ENCODE measurements at places on chromosomes 5 and 9.

DNA sequence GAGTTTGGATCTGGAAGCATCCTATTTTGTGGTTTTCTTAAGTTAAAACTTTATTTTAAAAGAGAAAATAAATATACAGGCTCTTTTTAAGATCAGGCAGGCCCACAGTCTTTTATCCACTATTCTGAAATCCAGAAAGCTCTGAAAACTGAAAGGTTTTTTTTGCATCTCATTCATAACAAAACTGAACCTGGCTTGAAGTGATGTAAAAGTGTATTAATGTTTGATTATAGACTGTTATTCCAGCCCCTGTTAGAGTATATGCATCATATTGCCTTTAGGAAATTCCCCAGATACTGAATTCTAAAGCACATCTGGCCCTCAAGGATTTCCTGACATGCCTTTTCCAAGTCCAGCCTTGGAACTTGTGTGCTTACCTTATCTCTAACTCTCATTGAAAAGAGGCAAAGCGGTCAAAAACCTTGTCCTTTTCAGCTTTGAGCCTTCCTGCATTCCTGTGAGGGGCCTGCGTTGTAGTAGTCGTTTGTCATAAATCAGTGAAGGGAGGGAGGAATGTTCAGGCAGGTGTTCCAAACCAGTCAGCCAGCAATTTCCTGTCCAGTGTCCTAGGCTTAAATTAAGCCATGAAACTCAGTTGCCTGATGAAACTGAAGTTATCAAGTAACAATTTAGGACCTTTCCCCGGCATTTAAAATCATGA lies 110.4 kb downstream of the TLE4 start:
- DNase-seq, result no peak

- DNase-seq, result no peak
Measured at GRCh38 chr5:96837303-96837702, 29.6 kb upstream of the ERAP1 start.

GRCh38 chr9:19030899-19031298 lies 2.1 kb downstream of the SAXO1 start:
- no peak for DNase-seq

- DNase-seq, result no peak
Measured at GRCh38 chr9:125415583-125416460, 154.2 kb downstream of the GAPVD1 start.

- no peak for DNase-seq
Measured at GRCh38 chr5:26329562-26330189, 708.7 kb downstream of the CDH9 start.
